ENCODE measurements at places on chromosomes 7 and 10.
A peak's percentile ranks its signal among the peaks of the same experiment; 100 is the strongest.

GRCh38 chr7:3916146-3916545, 615.1 kb downstream of the SDK1 start:
- no peak for DNase-seq

- peak; percentile 98 for DNase-seq
Observed at GRCh38 chr10:43362191-43362839, 9.1 kb upstream of the FXYD4 start.

DNA sequence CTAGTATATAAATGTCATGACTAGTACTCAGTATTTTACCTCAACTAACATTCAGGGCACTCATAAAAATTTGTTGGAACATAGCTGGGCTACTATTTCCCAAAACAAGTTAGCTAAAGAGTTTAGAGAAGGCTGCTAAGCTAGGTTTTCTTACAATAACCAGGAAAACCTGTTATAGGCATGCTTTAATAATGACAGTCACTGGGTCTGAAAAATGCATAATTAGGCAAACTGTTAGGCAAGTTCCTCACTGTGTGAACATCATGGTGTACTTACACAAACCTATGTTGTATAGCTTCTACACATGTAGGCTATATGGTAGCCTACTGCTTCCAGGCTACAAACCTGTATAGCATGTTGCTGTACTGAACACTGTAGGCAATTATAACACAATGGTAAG, 79.0 kb downstream of the DNAJC1 start:
- no peak for DNase-seq

GRCh38 chr7:2521952-2522591, 2.5 kb downstream of the LFNG start:
- DNase-seq, result peak; percentile 59

DNA sequence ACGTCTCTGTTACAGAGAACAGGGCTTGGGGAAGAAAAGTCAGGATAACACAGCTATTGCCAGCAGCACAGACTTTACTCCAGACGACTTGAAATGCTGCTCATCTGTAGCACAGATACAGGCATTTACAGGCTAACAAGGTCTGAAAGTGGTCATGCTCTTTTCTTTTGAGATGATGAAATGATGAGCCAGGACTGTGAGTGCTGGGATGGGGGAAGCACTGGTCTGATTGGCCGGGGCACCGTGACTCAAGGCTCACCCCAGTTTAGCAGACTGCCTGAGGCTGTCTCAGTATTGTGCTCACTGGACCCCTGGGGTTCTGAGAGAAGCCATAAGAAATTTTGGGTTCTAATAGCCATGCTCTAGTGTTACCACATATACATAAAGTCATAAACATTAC, 12.4 kb downstream of the SMKR1 start:
- no peak for DNase-seq

DNA sequence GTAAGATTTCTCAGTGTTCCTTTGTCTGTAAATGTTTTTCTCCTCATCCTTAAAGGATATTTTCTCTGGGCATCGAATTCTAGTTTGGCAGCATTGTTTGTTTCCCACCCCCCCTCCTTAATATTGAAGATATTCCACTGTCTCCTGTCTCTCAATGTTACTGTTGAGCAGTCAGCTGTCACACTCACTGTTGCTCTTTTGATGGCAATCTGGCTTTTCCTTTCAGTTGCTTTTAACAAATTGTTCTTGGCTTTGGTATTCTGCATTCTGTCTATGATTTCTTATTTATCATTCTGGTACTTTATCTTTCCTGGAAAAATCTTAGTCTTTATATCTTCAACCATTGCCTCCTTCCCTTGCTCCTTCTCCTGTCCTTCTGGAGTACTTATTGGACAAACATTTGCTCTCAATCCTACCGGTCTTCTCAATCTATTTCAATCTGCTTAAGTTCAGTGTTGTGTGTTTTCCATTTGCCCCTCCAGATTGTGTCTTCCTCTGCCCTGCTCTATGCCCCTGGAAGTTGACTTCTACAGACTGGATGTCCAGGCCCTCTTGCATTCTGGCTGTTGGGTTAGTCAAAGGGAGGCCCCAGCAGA, 9.3 kb upstream of the GTPBP4 start:
- no peak for DNase-seq

DNA sequence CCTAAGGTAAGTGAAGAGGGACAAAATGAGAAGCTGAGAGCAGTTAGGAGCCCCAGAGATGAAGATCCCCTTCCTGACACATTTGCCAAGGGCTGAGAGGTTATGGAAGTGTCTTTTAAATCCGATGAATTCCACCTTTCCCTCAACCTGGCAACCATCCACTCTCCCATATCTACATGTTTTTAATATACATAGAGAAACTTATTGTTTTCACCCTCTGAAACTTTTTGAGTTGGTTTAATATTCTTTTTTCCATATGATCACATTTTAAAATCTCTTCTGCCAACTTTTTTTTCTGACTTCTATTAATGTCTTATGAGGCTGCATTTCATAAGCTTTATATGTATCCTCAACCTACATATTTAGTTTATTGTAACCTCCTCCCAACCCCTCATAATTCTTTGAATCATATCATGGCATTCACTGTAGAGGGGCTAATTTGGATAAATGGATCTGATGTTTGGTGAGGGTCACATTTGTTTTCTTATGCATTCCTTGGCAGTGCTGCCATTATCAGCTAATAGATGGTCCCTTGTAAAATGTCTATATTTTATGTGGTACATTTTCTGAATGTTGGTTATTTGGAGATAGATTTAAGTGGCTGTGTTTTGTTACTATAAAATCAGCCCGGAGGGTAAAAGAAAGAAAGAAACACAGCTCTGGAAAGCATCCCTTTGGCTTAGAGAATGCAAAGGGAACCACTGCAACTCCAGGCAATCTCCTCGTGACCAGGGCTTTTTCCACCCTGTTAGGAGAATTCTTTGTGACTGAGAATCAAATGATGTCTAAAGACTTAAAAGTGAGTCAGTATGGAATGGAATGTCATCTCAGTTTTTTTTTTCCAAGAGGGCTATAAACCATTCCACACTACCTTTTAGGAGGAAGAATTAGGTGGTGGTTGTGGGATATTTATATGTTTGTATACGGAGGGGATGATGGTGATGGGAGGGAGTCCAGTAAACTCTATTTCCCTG, 334.4 kb downstream of the SUGCT start:
- no peak for DNase-seq

GRCh38 chr10:44859546-44860285, 51.4 kb upstream of the TMEM72 start:
- no peak for DNase-seq

GRCh38 chr7:41656366-41656765, 46.5 kb downstream of the INHBA start:
- DNase-seq, result no peak

- no peak for DNase-seq
Observed at GRCh38 chr10:19874791-19875190, 58.6 kb downstream of the PLXDC2 start.

DNA sequence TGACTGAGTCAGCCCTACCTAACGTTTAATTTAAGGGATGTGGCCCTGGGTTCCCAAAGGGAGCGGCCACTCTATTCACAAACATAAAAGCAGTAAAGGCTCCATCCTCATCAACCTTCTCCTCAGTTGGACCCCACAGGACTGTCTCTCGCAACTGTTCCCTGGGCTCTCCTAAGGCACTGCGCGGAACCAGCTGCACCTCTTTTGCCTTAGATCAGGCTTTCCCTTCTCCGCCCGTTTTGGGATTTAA, 689 bp upstream of the GTPBP4 start:
- no peak for DNase-seq

DNA sequence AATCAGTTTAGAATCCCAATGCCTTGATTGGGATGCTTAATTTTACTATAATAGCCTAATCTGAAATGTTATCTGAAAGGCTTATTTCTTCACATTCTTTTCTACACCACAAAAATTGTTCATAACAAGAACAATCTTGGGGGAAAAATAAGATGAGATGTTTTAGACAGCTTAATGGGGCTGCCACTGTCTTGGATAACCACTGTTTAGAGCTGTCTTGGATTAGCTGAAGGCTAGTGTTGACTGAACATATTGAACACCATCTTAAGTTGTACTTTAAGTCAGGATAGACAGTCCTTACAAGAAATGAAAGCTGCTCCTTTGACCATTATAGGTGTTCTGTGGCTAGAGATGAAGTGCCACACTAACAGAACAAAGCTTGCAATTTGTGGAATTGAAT, 501.3 kb downstream of the GFRA1 start:
- DNase-seq, result no peak

DNA sequence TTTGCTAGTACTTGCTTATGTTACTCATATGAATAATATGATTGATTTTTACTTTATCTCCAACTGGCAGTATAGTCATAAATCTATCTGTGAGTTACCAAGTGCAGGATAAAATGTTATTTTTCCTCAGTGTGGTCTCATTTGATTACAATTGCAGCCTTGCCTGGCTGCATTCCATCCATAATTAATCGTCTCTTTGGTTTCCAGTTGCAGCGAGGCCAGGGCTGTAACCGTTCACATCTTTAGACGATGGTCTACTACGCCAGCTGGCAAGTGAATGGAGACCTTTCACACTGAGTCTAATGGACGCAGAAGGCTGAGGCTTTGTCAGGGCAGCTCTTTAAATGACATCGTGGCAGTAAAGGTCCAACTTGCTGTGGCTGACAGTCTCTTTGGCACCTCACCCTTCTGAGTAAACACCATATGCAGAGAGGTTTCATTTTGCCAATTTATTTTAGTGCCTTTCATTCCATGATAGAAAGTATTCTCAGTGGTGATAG, 84.0 kb downstream of the ARL4A start:
- DNase-seq, result no peak

- DNase-seq, result no peak
Observed at GRCh38 chr10:88968391-88968790, 15.8 kb upstream of the ACTA2 start.

DNA sequence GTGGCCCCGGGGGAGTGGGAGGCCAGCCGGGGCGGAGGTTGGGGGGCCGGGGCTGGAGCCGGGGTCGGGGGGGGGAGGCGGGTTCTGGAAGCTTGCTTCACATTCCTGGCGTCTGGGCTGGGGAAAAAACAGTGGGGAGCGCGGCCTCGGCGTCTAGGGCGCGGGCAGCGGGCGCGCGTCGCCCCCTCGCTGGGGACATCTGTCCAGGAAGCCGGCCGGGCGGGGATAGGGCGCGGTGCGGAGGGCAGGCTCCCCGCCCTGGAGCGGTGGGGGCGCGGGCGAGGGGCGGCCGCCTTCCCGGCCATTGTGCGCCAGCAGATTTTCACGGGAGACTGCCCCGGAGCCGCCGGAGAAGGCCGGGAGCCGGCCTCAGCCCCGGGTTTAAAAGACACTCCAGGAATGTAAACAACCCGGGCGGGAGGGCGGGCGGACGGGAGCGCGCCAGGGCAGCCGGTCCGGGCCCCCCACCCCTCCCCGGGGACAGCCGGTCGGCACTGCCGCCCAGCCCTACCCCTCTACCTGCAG, 1.4 kb downstream of the ZMIZ1 start:
- DNase-seq, result no peak

GRCh38 chr7:94662548-94662947, 6.6 kb upstream of the SGCE start:
- DNase-seq, result no peak

DNA sequence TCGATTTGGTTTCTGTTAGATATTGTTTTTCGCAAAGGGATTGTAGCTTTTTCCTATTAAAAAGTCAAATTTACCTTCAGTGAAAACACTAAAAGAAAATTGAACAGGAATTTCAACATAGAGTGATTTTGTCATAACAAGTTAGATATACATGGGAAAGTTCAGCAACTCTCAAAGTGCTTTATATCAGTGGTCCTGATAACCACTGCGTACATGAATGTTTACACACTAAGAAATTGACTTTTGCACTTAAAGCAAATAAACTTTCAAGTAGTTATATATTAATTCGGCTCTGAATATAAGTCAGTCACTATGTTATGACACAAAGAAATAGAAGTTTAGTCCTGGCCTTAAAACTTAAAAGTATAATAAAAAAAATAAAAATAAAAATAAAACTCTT, 101.3 kb upstream of the DKK1 start:
- no peak for DNase-seq

DNA sequence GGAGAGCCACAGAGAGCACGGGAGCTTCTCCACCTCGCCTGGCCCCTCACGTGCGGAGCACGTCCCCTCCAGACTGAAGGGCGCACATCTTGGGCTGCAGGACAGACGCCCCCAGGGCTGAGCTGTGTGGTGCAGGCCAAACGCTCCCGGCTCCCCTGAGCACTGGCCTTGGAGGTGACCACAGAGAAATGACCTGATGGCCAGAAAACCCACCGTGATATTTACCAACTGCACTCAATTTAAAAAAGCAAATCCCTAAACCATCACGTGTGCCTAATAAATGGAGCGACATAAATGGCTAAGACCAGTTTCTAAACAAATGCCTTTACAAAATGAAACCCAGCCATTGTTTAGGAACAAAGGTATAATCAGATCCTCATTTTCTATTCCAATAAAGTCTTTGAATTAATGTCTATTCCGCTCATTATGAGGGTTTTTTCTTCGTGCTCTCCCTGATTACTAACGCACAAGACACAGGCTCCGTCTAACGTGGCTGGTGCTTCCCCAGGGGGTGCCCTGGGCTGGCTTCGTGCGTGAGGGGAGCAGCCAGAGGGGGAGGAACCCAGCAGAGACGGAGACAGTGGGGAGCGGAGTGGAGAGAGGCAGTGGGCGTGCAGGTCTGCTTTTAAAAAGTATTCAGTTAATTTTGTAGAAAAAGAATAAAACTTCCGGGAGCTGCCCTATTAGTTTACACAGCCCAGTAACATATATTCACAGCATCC, 190.3 kb downstream of the DNAJB6 start:
- DNase-seq, result no peak

- no peak for DNase-seq
Observed at GRCh38 chr10:93392121-93392520, 90.0 kb downstream of the MYOF start.

DNA sequence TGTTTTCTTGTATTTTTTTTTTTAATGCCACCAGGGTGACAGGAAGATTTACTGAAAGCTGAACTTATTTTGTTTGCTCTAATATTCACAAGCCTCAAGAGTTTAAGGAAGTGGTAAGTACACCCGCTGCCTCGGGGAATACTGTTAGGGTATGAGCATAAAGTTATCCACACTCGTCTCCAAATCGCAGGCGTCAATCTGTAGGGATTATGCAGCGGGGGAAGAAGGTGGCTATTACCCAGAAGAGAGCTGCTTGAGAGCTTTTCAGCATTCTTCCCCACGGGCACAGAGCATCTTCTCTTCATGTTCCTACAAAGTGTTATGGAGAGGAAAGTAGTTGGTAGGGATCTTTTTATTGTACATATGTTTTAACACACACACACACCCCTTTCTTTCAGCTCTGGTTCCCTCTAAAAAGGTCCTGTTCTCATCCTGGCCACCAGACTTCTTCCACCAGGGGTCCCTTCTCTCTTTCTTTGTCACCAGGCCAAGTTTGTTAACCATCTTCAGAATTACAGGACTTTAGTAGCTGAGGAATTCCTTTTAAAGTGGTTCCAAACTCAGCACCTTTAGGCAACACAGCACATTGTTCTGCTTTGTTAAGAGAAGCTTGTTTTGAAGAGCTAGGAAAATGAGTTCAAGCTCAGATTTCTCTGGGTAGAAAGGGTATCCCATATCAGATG, 411.6 kb upstream of the GALNT17 start:
- DNase-seq, result no peak

GRCh38 chr10:59499460-59499859, 137.1 kb upstream of the FAM13C start:
- no peak for DNase-seq

- DNase-seq, result no peak
Observed at GRCh38 chr10:89773081-89773480, 71.7 kb downstream of the KIF20B start.
